ENCODE measurements at places on chromosomes 11 and 22. TPM values are rescaled to one million over a fixed set of nuclear protein-coding genes. Genes with fewer than 3 reads are reported as not detected.

Gene DRAP1
- total RNA-seq: 114 TPM

Gene KDM4E
- not detected for total RNA-seq

Gene F2
- total RNA-seq: not detected

Gene SCGB1C1
- total RNA-seq: 0.73 TPM

Gene OR51I2
- total RNA-seq: not detected

Gene CCDC188
- total RNA-seq: not detected

Gene ACR
- not detected for total RNA-seq

Gene SERPIND1
- 0.43 TPM for total RNA-seq
